Activated T-cell treated with anti-CD3 and anti-CD28 coated beads, Interleukin-2, amount 50 U/mL, for 72 hours (primary cell): ENCODE measurements at places on chromosomes 1 and 21.

- no peak for DNase-seq
Measured at GRCh38 chr1:65323246-65323645, 13.9 kb downstream of the DNAJC6 start.

- DNase-seq, result no peak
Measured at GRCh38 chr1:58899587-58900271, 115.9 kb upstream of the JUN start.

DNA sequence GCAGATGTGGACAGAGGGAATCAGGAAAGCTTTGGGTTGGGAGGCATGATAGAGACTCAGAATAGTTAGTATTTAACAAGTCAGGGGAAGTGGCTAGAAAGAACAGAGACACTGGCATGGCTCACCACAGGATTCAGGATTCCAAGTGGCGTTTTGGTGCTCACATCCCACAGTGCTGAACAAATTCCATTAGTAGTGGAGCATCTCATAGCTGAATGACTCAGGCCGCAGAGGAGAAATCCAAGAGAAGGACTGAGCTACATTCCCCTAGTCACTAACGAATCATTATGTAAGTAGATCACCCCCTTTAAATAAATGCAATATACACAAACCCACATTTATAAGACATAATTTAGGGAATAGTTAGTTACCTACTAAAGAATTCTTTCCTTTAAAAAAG lies 5.0 kb upstream of the KCNJ9 start:
- no peak for DNase-seq

DNA sequence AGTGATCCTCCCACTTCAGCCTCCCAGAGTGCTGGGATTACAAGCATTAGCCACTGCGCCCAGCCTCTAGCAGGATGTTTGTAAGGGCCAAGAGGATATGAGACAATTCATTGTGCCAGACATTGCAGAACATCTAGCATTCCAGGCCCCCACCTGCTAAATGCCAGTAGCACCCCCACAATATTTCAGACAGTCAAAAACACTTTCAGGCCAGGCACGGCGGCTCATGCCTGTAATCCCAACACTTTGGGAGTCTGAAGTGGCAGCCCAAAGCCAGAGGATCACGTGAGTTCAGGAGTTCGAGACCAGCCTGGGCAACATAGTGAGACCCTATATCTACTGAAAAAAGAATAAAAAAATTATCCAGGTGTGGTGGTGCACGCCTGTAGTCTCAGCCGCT lies 12.9 kb downstream of the PPIE start:
- DNase-seq, result no peak

DNA sequence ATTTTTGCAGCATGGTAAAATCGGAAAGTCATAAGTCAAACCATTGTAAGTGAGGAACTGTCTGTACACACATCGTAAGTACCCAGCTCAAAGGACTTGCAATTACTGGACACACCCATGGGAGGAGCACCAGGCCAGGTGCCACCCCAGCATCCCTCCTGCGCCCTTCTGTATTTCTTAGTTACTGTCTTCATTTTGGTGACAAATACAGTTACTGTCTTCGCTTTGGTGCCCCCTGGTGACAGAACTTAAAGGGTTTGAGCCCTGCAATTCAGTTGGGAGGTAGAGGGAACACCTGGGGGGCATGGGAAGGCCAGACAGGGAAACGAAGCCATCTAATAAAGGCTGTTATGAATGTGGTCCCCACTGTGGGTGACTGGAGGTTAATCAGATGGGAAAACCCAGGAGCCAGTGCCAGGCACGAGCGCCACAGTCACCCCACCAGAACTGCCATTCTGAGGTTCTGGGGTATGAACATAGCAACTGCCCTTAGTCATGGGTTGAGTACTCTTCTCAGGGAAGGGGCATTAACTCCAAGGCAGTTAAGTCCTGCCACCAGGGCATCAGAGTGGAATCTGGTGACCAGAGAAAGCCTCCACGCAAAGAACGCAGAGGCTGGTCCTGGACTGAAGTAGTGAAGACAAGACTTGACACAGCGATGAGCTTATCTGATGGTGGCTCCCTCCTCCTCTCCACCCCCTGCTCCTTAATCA lies 612.9 kb downstream of the PTPRU start:
- DNase-seq, result peak; percentile 61

DNA sequence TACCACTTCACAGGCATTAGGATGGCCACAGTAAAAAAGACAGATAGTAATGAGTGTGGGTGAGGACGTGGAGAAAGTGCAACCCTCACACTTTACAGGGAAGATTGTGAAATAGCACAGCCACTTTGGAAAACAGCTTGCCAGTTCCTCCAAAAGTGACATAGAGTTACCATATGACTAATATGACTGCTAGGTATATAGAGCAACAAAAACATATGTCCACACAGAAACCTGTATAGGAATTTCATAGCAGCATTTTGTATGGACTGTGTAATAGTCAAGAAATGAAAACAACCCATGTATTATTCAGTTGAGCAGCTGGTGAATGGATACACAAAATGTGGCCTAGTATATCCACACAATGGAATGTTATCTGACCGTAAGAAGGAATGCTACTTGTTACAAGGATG lies 30.4 kb upstream of the LBR start:
- DNase-seq, result no peak

DNA sequence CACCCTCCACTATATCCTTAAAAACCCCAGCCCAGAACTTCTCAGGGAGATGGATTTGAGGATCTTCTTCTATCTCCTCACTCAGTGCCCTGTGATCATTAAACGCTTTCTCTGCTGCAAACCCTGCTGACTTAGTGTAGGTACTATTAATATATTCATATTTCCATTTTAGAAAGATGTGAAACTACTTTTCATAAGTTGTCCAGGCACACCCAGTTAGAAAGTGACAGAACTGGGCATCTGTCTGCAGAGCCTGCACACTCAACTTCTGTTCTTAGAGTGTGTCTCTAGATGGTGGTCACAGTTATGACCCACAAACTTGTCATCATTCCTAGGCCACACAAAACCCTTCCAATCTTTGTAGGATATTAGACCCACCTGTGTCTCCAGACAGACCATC lies 55.0 kb downstream of the FCRL5 start:
- no peak for DNase-seq

GRCh38 chr1:37556712-37557196 lies at the start of gene DNALI1:
Gene DNALI1, plus strand, starts transcription at chr1:37556940. Its CDS starts 55 bp downstream, at chr1:37556995.
- peak; percentile 52 for DNase-seq
